Amniotic stem cell (primary cell): ENCODE measurements at places on chromosomes 1 and 21.

DNA sequence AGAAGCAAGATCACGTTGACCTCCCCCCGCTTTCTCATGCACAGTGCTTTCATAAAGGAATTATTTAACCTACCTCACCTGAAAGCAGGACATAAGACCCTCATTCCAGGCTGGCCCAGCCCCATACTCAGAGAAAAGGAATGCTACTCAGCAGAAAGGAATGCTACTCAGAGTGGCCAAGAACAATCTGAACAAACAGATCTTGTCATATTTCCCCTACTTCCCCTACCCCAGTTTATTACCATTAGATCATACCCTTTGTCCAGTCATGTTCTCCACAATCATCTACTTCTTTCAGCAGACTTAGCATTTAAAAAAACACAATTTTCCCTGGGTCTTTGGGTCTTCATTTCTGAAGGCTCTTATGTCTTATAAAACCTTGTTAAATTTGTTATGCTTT lies 89.8 kb downstream of the SLC16A1 start:
- DNase-seq, result no peak

DNA sequence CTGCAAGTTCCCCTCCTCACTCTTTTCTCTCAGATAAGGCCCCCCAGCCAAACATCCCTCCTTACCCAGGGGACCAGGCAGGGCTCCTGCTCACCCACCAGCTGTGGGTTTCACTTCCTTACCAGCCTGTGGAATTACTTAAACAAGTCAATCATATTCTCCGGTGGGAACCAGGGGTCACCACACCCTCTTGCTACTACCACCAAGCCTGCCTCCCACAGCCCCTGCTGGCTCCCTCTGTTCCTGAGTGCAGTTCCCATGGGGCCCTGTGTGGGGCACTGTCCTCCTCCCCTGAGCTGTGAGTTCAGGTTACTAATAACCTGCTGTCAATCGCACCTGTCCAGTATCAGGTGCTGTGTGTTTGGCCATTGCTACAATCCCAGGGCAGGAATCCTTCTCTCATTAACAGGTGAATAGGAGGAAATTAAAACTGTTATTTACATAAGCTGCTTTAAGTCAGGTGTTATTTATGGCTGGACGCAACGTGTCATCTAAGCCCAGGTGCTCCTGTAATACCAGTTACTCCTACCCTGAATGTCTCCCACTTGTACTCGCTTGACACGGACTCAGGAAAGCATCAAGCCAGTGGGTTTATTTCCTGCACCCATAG lies 53.1 kb upstream of the LBR start:
- no peak for DNase-seq

GRCh38 chr1:234743791-234744611 lies 134.0 kb upstream of the IRF2BP2 start:
- DNase-seq, result peak; percentile 8

DNA sequence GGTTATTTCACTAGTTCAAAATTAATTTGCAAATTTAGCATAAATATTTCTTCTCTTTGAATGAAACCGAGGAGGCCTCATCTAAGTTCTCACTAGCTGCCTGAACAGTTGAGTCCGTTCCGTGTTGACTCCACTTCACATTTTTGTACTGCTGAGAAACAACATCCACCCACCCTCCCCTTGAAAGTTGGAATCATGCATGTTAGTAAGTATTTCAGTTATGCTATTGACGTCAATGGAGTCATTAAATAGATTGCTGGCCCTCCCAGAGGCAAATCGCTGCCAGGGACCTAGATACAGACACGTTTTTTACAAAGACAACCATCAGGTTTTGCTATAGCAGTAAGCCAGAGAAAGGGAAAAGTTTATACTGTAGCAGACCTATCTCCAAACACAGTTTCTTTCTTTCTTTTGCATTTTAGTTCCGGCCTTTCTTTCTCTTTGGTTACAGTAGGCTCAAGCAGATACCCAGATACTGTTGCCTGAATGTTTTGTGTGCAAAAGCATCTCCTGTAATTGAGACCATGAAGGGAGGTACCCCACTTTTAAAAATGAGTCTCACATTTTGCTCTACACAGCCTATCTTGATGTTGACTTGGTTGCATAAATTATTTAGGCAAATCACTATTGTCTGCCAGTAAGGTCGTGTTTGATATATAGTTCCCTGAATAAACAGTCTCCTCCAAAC lies 262.6 kb upstream of the SGIP1 start:
- peak; percentile 97 for DNase-seq

DNA sequence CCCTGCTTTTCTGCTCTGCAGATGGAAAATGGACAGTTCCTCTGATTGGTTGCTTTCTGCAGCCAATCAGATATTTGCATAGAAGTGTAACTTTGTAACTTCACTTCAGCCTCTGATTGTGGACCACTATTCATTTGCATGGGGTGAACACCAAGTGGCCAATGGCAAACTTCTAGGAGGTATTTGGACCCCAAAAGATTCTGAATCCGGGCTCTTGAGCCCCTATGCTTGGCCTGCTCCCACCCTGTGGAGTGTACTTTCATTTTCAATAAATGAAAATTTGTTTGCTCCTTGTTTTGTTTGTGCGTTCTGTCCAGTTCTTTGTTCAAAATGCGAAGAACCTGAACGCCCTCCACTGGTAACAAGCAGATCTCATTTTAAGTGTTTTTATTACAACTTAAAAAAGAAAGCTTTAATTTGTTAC lies 6.4 kb upstream of the GSTM4 start:
- DNase-seq, result no peak

GRCh38 chr1:12434174-12434573 lies 183.8 kb downstream of the DHRS3 start:
- DNase-seq, result no peak

DNA sequence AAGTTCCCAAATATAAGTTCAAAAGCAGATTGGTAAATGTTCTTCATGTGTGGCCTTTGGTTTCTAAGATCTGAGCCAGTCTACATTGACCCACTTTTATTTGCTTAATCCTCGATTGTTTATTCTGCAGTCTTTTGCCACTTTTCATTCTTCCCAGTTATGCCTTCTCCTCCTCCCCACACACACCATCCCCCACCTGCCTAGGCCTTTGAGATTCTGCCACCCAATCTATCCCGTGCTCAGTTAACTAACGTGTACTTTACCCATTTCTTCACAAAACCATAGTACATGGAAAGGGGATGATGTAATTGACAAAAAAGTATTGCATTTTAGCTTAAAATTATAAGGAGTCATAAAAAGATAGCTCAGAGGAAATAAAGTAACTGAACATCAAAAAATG lies 3.7 kb downstream of the CFH start:
- DNase-seq, result no peak

GRCh38 chr1:230502996-230503395 lies 76.9 kb upstream of the PGBD5 start:
- no peak for DNase-seq

- DNase-seq, result no peak
These were observed 96.4 kb upstream of the PPP2R5A start for GRCh38 chr1:212188599-212189351.

DNA sequence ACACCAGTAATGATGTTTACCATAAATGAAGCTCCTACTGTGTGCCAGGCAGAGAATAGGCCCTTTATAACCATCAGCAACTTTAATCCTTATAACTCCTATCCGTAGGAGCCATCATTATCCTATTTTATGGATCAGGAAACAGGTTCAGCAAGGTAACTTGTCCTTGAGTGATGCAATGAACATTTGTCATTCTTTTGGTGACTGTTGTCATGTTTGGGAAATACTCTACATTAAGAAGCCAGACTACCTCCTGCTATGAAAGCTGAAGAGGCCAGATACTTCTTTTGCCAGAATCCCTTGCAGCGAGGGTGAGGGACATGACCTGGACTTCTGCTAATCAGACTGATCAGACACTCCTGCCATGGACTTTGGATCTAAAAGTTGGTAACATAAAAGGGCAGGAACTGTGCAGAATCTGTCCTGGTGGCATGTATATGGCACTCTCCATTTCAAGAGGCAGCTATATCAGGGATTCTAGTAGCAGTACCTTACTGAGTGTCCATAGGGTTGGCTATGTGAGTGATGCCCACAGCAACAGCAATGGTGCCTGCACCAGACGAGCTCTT lies 33.1 kb upstream of the SRRM1 start:
- DNase-seq, result no peak

DNA sequence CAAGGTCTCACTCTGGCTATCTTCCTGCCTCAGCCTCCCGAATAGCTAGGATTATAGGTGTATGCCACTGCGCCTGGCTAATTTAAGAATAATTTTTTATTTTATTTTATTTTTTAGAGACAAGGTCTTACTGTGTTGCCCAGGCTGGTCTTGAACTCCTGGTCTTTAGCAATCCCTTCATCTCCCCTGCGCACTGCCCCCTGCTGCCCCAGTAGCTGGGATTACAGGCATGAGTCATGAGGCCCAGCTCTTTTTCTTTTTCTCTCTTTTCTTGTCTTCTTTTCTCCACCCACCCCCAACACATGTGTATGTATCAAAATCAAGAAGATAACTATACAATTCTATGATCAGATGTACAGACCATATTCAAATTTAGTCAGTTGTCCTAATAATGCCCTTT lies 87.2 kb downstream of the PEX14 start:
- no peak for DNase-seq

GRCh38 chr1:206445911-206446356 lies 24.3 kb upstream of the IKBKE start:
- no peak for DNase-seq

DNA sequence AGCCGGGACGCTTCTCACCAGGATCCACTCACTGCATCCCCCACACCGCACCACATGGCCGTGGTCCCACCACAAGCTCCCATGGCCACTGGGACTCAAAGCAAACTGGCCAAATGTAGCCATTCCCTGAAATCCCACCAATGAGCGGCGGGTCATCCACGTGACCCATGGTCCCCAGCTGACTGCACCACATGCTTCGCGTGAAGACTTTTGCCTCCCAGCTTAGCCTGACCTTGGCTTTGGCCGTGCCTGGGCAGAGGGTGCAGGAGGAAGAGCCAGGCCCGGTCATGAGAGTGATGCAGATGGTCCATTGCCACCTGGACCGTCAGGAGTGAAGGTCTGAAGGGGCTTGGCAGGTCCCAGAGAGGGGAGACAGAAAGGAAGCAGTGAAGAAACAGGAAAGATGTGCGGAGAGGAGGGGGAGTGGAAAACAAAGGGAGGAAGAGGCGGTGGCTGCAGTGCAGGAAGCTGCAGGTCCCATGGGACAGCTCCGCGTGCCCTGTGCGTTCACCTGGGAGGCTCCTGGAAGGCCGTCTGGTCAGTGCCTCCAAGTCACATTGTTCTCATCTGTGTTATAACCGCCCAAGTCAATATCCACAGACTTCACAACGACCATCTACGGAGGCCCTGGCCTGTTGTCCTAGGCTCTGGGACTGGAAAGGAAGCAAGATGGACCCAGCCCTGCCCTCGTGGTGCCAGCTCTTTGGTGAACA lies 167.8 kb upstream of the AJAP1 start:
- DNase-seq, result no peak

DNA sequence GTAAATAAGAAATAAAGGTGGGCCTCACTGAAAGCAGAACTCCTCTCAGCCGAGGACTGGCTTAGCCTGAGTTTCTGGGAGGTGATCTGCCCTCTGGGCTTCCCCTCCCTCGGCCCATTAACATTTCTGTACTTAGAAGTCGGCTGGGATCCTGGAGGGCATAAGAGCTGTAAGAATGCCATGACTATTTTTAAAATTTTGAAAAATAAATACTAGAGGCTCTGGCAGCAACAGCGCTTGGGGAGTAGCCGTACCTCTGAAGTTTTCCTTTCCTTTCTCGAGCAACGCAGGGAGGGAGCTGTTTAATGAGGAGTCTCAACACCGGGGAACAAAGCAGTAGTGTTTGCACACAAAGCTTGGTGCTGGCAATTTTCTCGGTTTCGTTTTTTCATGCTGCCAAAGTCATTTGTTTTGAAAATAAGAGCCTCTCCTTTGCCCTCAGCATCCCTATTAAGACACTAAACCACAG lies 498.7 kb downstream of the SMYD3 start:
- no peak for DNase-seq

- DNase-seq, result no peak
These were observed 460 bp upstream of the ADORA1 start for GRCh38 chr1:203126866-203127665.

DNA sequence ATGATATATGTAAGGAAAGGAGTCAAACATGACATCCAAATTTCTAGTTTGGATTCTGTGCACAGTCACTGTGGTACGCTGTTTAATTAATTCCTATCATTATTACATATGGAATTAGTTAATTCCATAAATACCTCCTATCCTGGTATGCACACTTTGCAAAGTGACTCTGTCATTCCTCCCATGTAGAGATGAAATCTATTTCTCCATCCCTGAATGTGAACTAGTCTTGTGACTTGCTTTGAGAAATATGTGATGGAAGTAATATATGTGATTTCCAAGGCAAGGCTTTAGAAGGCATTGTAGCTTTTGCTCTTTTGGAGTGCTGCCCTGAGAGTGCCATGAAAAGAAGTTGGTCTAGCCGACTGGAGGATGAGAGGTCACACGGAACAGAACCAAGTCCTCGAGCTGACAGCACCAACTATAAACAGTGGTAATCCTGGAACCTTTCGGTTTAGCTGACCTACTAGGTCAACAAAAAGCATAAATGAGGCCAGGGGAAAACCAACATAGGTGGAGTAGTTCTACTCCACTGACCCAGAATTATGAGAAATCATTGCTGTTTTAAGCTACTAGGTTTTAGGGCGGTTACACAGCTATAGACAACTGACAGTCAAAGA lies 1.5 kb downstream of the SELENOF start:
- DNase-seq, result no peak

DNA sequence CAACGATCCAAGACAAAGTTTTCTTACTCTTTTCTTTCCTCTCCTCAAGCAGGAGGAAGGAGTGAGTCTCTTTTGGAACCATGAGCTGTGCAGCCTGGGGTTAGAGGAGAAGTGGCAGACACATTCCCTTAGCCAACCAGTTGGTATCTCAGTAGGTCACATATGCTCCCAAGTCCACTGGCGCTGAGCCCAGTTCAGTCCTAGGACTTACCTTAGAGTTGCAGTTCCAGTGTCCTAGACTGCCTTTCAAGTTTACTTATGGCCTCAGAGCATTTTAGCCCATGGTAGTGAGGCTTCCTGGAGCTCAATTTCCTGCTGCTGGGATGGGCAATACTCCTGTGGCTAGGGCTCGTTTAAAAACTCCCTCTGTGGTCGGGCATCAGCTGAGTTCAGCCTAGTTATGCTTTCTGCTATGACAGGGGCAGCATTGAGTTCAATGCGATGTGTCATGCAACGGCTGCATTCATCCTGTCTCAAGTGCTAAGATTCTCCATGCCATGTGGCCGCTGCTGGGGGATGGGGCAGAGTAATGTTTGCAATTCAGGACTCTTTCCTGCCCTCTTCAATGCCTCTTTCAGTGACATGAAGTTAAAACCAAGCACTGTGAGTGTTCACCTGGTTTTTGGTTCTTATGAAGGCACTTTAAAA lies 103.8 kb downstream of the LRRC7 start:
- DNase-seq, result no peak
